AG08395 (cell line): ENCODE measurements at places on chromosomes 12 and 14.
A peak's percentile ranks its signal among the peaks of the same experiment; 100 is the strongest.

GRCh38 chr12:52493172-52493571 lies at the start of gene KRT6A:
KRT6A (minus strand) TSS chr12:52493257; CDS start chr12:52493188, 69 bp downstream.
- DNase-seq = no peak

GRCh38 chr12:121026274-121027045 lies 10.2 kb upstream of the C12orf43 start:
- no peak for DNase-seq

- DNase-seq = no peak
These were observed 84.8 kb downstream of the NRXN3 start for GRCh38 chr14:78254911-78255461.

- no peak for DNase-seq
These were observed 16.0 kb downstream of the ULK1 start for GRCh38 chr12:131910302-131911027.

DNA sequence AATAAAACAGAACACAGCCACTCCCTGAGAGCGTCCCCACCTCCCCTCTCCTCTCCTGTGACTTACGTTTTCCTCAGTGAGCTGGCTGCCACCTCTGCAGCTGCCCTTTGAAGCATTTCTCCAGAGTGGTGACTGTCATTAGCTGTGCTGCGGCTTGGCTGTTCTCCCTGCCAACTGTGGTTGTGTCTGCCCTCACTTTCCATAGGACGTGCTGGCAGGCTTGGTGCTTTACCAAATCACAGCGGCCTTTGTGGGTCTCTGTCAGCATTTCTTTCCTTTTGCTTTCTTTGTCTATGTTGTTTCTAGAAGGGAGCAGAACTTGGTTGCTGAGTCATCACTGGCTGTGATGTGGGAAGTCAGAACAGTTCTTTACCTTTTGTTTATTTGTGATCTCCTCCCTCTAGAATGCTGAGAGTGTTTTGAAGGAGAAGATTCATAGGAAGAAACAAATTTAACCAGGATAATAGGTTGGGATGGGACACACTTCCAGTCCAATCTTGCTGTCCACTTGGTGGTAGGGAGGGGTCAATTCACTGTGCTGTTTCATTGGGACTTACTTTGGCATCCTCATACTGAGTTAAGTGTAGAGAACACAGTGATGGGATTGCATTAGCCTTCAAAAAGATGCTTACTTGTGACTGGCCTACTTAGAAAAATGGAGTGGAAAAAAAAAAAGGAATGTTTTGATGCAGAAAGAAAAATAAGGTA lies 88.2 kb downstream of the TMX1 start:
- peak; percentile 48 for DNase-seq

DNA sequence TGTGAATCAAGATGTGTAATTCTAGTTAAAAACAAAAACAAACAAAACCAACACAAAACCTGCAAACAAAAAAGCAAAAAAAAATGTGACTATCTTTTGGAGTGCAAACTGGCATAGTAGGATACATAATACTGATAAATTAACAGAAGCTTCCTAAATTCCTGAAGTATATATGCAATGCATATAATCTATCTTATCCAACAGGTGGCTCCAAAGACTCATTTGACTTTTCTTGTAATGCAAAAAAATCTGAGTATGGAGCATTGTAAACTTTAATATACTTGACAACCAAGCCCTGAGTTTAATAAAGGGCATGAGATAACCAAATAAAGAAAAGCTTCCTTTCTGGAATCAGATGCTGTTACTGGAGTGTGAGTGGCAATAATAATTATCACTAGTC lies 1003.6 kb downstream of the FSCB start:
- DNase-seq = no peak

GRCh38 chr14:80567905-80568536 lies 356.7 kb upstream of the DIO2 start:
- no peak for DNase-seq

GRCh38 chr14:91230397-91231035 lies 14.0 kb downstream of the GPR68 start:
- peak; percentile 57 for DNase-seq

- no peak for DNase-seq
These were observed 5.3 kb downstream of the GABARAPL1 start for GRCh38 chr12:10218021-10218420.

- no peak for DNase-seq
These were observed 152.1 kb downstream of the ADGRD1 start for GRCh38 chr12:131105736-131106348.

- DNase-seq = peak; percentile 3
These were observed 22.4 kb upstream of the CLEC2D start for GRCh38 chr12:9646794-9647781.

DNA sequence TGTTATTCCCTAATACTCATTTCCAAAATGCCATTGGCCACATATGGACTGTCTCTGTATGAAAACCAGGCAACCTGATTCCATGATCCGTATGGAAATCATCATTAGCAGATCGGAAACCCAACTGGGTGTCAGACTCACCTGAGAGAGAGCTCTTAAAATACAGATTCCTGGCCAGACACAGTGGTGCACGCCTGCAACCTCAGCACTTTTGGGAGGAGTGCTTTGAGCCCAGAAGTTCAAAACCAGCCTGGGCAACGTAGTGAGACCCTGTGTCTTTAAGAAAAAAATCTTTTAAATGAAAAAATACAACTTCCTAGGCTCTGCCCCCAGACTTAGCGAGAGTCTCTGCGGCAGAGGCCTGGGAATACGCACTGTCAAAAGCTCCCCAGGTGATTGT lies 37.4 kb downstream of the PLXNC1 start:
- no peak for DNase-seq

DNA sequence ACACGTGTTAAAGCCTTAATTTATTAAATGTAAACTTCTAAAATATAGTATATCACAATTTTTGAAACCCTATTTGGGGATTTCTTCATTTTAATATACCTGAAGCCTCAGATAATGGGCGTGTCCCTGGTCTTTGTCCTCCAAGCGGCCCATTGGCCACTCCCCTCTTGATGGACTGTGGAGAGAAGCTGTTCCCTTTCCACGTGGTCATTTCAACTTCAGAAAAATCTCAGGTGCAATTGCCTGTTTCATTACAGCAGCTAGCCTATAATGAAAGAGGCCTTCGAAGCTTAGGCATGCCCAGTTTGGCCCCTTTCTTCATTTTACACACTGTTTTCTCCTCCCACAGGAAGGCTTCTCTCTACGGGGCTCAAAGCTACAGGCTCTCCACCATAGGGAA lies 131.4 kb upstream of the ARHGAP5 start:
- DNase-seq = no peak

DNA sequence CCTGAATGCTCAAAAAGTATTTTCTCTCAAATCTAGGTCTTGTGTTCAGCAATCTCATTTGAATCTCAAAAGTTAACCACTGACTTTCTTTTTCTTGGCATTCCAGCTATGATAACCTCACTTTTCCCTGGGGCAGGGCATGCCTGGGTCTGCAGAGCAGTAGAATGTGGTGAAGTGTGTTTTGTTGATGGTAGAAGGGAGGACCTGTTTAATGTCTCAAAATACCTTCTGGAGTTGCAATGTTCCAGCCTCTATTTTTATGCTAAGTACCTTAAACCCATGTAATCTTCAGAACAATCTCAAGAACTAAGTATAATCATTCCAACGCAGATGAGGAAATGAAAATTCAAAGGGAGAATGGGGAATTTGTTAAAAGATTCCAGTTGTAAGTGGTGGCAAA lies 82.1 kb upstream of the FUT8 start:
- DNase-seq = no peak

DNA sequence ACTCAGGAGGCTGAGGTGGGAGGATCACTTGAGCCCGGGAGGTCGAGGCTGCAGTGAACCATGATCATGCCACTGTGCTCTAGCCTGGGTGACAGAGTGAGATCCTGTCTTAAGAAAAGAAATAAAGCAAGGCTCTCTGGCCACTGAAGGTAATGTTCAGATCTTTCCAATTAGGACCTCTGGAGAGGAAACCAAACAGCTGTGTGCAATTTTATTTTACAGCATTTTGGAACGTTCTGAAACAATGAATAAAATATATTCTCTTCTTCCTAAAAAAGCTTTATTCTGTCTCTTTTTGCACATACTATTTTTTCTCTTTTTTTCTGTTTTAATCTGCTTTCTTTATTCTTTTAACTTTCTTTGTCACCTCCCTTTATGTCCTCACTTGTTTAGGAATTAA lies 5.0 kb upstream of the YBX3 start:
- DNase-seq = no peak

DNA sequence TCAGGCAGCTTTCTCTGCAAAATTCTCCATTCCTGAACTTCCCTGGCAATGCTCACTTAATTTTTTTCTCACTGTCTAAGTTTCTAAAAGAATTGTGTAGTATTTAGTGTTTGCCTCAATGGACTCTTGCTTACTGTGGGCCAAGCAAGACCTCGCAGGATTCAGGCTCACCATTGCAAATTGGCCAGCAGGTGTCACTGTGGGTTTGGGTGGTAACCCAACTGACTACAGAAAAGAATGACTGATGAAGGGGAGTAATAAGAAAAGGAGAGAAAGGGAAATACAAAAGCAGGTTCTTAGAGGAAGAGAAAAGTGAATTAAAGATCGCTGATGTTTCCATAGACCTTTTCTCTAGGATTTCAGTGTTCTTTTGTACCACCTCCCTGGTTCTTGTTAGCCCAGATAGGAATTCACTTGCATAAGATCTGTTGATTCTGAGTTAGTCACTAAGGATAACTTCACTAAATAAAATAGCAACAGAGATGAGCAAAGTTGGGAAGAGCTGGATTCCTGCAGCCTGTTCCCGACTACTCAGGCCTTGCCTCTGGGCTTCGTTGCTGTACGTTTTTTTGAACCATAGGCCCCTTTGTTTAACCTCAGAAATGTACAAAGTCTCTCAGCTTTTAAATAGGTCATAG lies 386.5 kb upstream of the DDHD1 start:
- DNase-seq = peak; percentile 71

GRCh38 chr12:41230756-41231155 lies 42.6 kb downstream of the PDZRN4 start:
- no peak for DNase-seq
